Heart right ventricle (tissue), 16 donors: ENCODE measurements at places on chromosomes 16 and 17. TPM values are rescaled to one million over a fixed set of nuclear protein-coding genes. Genes with fewer than 3 reads are reported as not detected.

DNA sequence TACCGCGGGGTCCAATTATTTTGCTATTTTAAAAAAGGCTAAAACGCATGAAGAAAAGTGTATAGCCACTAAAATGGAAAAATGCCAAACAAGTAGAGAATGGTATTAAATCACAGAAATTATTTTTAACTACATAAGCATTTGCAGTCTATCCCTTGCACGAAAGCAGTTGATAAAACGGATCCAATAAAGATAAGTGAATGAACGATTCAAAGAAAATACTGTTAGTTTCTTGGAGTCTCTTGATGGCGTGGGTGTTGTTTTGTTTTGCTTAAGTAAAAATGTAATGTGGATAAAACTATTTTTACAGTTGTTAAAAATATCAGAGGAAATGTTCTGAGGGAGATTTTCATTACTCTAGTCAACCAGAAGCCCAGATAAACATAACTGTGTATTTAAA lies 9.3 kb downstream of the HS3ST3A1 start:
- no peak for DNase-seq

DNA sequence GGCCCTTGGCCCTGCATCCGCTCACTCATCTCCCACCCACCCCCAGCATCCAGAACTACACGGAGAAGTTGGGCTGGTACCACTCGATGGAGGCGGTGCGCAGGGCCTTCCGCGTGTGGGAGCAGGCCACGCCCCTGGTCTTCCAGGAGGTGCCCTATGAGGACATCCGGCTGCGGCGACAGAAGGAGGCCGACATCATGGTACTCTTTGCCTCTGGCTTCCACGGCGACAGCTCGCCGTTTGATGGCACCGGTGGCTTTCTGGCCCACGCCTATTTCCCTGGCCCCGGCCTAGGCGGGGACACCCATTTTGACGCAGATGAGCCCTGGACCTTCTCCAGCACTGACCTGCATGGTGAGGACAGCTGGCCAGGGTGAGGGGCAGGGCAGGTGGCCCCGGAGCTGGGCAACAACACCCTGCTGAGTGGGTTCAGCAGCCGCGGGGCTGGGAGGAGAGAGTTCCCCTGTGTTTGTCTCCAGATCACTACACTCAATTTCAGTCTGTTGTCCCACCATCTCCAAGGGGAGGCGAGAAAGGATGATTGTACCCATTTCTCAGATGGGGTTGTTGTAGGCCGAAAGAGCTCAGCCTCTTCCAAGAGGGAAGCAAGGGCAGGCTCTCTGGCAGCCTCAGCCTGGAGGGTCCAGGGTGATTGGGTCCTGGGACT lies 14.4 kb downstream of the MMP15 start:
- no peak for DNase-seq

DNA sequence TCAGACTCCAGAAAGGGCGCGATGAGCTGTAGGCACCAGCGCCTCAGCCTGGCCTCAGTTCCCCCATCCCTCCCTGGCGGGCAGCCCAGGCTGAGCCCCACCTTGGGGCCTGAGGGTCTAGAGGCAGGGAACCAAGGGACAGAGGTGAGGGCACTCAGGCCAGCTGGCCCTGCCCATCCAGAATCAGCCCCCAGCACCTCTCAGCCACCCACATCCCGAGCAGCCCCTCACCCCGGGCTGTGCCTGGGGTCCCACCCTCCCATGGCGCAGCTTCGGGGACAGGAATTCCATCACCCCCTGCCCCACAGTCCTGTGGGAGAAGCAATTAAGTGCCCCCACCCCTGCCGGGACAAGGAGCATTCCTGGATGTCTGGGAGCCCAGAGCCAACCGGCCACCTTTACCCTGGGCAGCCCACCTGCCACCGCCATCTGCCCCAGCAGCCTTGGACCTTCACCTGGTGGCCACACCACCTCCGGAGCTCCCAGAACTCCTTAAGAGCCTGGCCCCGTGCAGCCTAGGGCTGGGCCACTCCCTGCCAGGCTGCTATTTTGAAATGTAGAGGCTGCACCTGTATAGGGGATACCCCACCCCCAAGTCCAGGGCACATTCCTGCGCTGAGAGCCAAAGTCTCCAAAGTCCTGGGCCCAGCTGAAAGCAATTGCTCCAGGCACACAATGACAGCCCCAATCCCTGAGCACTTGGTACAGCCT lies 33.7 kb upstream of the PVALEF start:
- no peak for DNase-seq

DNA sequence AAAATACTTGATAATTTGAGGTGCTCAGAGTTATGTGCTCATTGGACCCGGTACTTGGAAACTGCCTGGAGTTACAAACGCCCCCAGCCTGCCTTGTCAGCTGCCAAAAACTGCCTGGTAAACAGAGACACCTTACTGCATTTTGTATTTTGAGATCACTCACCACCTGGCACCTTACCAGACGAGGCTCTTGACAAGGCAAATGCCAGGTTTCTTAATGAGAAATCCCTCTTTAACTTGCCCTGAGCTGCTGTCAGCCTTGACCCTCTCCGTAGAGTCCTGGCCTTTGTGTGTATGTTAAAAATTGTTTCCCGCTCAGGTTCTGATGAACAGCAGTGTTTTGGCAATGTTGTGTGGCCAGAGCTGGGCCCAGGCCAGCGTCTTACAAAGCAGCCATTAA lies 28.8 kb downstream of the SYT17 start:
- no peak for DNase-seq

- DNase-seq: no peak
Measured at GRCh38 chr17:20105539-20106280, 96.6 kb downstream of the SPECC1 start.

Gene MAZ
- total RNA-seq: 115 TPM

DNA sequence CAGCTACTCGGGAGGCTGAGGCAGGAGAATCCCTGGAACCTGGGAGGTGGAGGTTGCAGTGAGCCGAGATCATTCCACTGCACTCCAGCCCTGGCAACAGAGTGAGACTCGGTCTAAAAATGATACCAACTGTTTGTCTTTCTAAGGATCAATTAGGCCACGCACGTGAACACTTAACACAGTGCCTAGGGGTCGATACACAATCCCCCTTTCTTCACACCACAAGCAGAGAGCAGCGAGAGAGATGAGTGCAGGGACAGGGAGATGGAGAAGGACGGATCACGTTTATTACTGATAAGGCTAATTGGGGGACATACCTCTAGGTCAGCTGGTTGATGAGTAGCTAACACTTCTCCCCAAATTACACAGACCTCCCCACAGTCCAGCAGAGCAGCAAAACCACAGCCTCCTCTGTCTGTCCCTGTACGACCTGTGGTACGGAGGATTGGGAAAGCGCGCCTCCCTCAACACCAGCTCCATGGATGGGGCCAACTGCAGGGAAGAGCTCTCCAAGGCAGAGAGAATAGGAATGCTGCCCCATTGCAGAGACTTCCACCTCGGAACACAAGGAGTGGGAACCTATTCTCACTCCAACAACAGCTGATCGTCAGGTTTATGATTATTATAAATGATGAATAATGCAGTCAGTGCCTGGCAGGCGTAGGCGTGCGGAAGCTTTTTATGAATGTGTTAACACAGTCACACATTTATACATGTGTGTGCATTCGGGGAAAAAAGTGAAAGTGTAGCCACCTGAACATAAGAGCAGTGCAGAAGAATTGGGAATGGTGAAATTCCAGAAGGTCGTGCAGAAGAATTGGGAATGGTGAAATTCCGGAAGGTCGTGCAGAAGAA lies 155.1 kb downstream of the C16orf95 start:
- no peak for DNase-seq

Gene SLC12A4
- 79.6 TPM for total RNA-seq

DNA sequence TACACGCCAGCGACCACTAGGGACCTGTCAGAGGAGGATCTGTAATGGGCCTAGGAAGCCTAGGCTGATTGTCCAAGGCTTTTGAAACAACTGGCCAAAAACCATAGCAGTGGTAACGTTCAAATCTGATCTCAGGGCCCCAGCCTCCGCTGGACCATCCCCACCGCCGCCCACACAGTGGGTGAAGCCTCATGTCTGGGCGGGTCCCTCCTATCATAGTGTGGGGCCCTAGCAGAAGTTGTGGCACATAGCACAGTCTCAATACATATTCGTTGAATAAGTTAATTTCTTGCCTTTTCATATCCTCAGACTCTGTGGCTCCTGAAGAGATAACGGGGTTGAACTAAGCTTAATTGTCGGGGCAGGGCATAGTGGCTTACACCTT lies 818 bp downstream of the DPH1 start:
- no peak for DNase-seq

- DNase-seq: no peak
Measured at GRCh38 chr16:86030116-86030515, 131.2 kb downstream of the IRF8 start.

Gene TBC1D26
- not detected for total RNA-seq

Gene SLC5A11
- total RNA-seq: not detected

DNA sequence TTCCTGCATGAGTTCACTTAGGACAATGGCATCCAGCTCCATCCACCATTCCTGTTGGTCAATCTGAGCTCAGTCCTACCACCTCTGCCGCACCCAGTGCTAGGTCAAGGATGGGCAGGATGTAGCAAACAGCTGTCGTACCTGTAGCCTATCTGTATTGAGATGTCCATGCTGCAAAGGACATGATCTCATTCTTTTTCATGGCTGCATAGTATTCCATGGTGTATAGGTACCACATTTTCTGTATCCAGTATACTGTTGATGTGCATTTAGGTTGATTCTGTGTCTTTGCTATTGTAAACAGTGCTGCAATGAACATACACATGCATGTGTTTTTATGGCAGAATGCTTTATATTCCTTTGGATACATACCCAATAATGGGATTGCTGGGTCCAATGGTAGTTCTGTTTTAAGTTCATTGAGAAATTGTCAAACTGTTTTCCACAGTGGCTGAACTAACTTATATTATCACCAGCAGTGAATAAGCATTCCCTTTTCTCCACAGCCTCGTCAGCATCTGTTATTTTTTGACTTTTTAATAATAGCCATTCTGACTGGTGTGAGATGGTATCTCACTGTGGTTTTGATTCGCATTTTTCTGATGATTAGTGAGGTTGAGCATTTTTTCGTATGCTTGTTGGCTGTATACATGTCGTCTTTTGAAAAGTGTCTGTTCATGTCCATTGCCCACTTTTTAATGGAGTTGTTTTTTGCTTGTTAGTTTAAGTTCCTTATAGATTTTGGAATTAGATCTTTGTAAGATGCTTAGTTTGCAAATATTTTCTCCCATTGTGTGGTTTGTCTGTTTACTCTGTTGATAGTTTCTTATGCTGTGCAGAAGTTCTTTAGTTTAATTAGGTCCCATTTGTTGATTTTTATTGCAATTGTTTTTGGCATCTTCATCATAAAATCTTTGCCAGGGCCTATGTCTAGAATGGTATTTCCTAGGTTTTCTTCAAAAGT lies 7.2 kb upstream of the MRTFB start:
- DNase-seq: no peak

Gene KRTAP2-3
- total RNA-seq: not detected

- peak; percentile 39 for DNase-seq
Measured at GRCh38 chr16:50627419-50627818, 53.7 kb downstream of the SNX20 start.

DNA sequence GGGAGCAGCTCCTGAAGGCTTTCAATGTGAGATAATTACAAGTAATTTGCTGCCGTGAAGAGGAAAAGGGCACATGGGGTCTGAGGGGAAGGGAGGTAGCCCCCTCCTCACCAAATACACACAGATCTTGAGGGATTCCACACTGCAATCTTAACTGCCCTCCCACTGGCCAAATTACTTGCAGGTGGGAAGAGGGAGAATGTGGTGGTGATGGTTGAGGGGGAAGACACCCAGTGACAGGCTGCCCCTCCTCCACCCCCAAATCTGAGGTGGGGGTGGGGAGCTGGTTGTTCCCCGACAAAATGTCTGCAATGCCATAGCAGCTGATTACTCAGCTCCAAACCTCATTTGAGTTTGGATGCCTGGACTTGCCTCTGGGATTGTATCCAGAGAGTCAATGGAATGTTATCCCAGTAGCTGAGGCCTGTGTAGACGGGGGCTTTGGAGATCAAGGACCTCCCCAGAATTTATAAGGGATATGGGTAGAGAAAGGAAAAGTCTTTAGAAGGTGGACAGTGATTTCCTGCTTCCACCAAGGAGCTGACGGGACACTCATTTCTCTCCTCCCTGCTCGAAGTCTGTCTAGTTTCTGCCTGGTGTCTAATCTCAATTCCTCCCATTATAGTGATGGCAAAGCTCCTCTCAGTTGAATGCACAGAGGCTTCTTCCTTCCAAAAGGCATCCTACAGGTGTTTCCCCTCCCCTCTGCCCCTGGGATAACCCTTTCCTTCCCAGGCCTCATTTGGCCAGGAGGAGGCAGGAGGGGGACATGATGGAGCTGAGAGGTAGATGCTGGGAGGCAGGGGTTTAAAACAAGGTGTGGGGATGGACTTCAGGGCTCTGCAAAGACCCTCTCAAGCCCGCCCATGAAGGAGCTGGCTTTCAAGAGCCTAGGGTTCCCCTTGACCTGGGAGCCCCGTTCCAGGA lies 8.7 kb downstream of the DLX4 start:
- no peak for DNase-seq

GRCh38 chr16:27400751-27401620 lies 988 bp upstream of the IL21R start:
- no peak for DNase-seq

Gene PIRT
- not detected for total RNA-seq

DNA sequence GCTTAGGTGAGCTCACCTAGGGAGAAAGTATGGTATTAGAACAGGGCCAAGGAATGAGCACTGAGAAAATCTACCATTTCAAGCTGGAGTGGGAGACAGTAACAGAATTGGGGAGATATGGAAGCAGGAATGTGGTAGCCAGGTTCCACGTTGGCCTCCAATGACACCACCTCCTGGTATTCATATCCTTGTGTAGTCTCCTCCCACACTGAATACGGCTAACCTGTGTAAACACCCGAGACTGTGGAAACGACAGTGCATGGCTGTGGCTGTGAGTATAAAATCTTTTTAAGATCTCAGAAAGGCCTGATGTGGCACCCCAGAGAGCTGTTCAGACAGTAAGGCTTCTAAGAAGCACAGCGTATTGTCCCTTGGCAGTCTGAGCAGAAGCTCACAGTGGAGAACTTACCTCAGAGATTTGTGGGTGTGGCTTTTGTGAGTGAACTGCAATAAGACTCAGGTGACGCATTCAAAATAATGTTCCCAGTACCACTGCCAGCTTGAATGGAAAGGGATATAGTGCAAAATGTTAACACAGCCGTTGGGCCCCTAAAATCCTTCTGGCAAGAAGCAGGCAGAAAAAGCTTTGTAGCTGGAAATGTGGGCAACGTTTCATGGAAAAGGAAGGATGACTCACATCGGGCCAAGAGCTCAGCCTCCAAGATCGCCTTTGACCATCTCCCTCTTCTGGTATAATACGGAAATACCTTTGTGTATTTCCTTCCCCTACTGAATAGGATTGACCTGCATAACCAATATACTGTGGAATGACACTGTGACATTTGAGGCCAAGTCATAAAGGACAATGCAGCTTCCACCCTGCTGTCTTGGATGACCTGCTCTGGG lies 14.4 kb downstream of the SDR42E1 start:
- no peak for DNase-seq

Gene PRPSAP2
- total RNA-seq: 23.2 TPM

- DNase-seq: no peak
Measured at GRCh38 chr17:66142428-66142827, 49.5 kb downstream of the CEP112 start.
